ENCODE measurements at places on chromosomes 16 and 17. TPM values are rescaled to one million over a fixed set of nuclear protein-coding genes. Genes with fewer than 3 reads are reported as not detected.

Gene CFAP52
- total RNA-seq, result not detected

Gene GRAP
- total RNA-seq, result 0.50 TPM

Gene PRSS33
- 0.44 TPM for total RNA-seq

GRCh38 chr16:50316848-50317630 is 50.7 kb downstream of the ADCY7 start:
- no peak for DNase-seq

DNA sequence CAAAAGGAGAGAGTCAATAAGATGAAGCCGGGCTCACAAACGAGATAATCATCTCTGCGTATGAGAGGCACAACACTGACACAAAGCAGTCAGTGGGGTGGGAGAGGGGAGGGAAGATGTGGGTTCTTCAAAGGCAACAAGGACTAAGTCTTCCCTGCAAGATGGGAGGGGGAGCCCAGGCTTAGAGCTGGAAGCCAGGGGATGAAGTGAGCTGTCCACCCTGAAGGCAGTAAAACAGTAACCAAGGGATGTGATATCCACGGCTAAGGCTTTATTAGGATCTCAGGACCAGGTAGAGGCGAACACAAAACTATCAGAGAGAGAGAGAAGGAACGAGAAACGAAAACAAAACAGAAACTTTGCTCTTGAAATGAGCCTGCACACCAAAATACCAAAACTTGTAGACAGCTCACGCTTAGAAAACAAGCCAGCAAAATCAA is 115.9 kb downstream of the DYNLRB2 start:
- DNase-seq, result no peak

Gene UBE2Z
- 68.4 TPM for total RNA-seq

DNA sequence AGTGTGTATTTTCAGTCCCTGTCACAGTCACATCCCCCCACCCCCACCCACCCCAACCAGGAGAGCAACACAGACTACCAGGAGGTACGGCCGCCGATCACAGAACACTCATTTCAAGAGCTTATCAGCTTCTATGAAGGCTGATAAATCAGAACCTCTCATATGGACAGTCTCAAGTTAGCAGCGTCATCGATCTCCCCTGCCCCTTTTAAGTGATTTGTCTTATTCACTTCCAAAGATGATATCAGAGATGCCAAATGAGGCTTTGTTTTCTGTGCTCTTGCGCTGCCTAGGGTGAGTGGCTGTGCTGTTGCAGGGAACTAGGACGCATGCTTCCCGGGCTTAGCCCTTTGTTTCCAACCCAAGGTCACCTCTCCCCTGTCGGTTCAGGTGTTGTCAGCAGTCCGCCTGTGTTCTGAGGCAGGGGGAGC is 26.8 kb upstream of the PMFBP1 start:
- DNase-seq, result peak; percentile 15

DNA sequence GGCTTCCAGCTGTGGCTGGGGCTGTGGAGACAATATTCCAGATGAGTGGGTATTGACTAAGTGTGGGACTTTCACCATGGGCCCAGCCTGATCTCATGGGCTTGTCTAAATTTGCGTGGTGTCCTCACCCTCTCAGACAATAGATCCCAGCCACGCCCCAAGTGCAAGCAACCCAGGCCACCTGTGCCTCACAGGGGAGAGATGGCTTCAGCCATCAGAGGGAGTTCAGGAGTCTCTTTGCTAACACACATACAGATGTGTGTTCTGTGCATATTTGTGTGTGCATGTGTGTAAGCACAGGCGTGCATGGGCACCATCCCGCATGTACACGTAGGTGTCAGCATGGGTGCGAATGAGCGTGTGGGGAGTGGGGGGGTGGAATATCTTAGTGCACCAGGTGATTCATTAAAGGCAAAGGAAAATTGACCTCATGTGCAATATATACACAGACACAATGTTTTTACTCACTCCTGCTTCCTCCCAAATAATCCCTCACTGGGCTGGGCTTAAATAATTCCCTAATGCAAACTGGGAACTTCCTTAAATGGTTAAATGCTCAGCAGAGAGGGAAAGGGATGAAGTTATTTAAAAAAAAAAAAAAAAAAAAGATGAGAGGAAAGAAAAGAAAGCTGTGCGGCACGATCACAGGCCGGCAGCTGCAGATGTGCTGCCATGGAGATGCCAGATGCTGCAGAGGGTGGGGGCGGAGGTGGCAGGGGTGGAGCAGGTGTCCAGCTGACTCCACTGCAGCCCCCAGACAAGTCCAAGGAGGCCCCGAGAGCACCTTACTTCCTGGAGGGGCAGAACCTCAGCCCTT is 24.0 kb upstream of the CDC42EP4 start:
- no peak for DNase-seq

Gene AIPL1
- 0.46 TPM for total RNA-seq

Gene VAT1
- total RNA-seq, result 296 TPM

GRCh38 chr17:26775219-26775822 is 518.6 kb upstream of the WSB1 start:
- DNase-seq, result no peak
